Calu3 (cell line): ENCODE measurements at places on chromosomes 6 and 20. TPM values are rescaled to one million over a fixed set of nuclear protein-coding genes. Genes with fewer than 3 reads are reported as not detected.
A peak's percentile ranks its signal among the peaks of the same experiment; 100 is the strongest.

DNA sequence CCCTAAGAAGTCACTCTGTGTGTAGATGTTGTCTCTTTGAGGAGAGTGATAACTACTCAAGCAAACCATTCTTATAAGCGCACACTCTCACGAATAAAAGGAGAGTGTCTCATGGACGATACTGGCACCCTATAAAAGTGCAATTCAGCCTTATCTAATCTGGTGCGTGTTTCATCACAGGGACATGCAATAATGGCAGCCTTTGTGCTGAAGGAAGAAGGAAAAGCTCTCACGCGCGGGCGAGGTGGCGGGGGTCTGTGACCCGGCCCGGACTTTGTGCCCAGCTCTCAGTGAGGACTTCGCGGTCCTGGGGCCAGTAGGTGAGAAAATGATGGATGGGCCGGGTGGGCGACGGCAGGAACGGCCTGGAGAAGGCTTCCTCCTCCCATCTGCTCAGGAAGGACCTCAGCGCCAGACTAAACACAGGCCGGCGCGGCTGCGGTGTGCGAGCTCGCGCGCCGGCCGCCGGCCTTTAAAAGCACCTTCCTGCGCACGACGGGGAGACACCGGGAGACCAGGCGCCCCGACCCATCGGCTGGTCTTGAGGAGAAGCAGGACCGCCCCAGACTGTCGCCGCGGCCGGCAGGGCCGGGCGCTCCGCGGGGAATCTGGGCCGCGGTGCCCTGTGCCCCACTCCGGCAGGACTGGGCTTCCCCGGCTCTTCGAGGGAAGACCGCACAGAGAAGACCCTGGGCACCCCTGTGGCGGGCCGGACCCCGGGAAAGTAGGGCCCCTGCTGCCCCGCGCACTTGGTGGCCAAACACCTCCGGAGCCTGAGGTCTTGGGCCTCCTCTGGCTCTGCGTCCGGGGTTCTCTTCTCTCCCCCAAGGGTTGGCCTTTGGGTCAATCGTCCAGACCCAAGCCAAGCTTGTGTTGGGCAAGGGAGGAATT, 8.3 kb upstream of the FOXC1 start:
- no peak for DNase-seq

DNA sequence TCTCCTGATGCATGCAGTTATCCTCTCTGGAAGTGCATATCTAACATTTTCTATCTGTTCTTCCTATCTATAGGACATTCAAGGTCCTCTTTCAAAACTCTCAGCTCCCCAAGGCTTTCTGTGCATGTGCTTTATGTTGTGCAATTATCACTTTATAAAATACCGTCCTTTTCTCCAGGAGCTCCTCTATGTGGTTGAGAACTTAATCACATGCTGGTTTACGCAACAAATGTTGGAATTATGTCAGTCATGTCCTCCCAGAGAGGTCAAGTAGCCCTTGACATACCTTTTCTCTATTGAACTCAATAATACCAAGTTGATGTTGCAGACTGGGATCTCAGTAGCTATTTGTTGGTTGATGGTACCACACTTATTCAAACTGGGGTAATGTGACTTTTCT, 388.4 kb downstream of the BTBD3 start:
- DNase-seq = no peak

The SLC24A3 gene
- not detected in 2 replicates for total RNA-seq

DNA sequence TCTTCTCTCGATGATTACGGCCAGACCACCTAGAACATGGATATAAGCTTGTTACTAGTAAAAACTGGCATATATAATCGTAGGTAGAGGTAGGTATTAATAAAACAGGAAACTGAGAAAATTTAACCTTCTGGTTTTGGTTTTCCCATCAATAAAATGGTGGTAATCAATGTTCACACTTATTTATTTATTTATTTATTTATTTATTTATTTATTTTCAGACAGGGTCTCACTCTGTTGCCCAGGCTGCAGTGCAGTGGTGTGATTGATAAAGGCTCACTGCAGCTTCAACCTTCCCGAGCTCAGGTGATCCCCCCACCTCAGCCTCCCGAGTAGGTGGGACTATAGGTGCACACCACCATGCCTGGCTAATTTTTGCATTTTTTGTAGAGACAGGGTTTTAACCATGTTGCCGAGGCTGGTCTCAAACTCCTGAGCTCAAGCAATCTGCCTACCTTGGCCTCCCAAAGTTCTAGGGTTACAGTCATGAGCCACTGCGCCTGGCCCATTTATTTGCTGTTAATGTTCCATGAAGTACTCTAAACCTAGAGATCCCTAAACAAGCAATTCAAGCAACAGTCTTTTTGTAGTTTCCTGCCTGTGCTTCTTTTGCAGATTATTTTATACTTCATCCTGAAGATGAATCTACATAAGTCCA, 11.5 kb downstream of the TOMM6 start:
- DNase-seq = no peak

DNA sequence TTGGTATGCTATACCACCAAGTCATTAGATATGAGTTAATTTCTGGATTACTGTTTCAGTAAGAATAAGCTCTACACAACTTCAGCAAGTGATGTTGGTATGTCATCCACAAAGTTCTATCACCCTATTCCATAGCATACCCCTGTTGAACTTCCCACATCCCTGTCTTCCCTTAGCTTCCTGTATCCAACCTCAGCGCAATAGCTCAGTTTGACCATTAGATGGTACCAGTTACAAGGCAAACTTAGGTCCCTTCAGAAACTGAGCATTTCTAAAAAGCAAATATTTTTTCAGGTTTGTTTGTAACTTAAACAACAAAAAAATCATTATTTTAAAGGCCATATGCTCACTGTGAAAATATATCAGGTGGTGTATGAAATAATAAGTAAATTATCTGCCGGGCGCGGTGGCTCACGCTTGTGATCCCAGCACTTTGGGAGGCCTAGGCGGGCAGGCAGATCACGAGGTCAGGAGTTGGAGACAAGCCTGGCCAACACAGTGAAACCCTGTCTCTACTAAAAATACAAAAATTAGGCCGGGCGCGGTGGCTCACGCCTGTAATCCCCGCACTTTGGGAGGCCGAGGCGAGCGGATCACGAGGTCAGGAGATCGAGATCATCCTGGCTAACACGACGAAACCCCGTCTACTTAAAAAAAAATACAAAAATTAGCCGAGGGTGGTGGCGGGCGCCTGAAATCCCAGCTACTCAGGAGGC, 8.8 kb upstream of the MOG start:
- peak; percentile 21 for DNase-seq

DNA sequence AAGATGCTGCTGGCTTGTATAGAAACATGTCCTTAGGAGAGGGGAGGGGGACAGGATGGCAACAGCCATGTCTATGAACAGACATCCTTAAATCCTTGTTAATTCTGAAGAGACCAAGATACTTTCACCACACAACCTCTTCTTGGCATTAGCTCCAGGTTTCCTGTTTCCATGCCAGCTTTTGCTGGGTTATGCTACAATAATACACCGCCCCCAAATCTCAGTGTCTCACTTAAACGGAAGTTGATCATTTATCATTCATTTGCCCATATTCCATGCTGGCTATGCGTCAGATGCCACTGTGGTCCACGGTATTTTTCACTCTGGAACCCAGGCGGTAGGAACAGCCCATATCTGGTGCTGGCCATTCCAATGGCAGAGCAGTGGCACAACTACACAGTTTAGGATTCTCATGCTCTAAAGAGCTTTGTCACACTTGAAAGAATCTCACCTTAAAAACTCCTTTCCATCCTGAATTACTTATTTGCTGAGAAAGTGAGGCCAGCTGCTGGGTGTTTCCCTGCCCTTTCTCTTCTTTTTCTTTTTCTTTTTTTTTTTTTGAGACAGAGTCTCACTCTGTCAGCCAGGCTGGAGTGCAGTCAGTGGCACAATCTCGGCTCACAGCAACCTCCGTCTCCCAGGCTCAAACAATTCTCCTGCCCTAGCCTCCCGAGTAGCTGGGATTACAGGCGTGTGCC, 3.7 kb upstream of the RNASET2 start:
- no peak for DNase-seq

GRCh38 chr20:44394702-44395460, 39.4 kb downstream of the HNF4A start:
- no peak for DNase-seq

GRCh38 chr20:57688864-57689263, 21.0 kb downstream of the PMEPA1 start:
- no peak for DNase-seq

The PTGIS gene
- 0.26 and 0.29 TPM in 2 replicates for total RNA-seq

- DNase-seq = peak; percentile 49
These were observed 1.8 kb upstream of the ABT1 start for GRCh38 chr6:26594730-26595632.

DNA sequence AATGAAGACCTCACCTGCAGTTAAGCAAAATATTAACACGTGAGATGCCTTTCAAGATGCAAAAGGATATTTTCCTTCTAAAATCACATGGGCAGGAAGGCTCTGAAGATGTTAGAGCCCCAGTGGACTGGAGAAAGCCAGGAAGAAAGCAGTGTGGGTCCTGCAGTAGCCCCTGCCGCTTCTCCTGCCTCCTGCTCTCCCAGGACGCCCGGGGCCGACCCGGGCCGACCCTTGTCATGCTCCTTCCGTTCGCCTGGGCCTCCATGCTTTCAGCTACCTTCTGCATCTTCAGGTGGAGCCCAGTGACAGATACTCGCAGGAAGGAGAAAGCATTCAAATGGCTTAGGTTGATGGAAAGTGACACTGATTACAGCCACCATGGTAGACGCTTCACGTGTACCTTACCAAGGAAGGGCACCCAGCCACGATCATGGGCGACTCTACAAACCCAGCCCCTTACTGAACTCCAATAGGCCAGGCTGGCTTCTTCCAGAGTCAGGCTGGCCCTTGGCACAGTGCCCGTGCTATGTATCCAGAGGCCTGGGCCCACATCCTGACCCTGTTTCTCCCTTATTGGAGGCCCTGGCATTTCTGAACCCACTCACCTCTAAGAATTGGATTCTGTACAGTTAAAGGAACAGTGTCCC, 69.0 kb downstream of the TCP11 start:
- no peak for DNase-seq
